Activated CD4-positive, alpha-beta T cell treated with anti-CD3 and anti-CD28 coated beads for 4 hours (primary cell): ENCODE measurements at places on chromosomes 12 and 14.

DNA sequence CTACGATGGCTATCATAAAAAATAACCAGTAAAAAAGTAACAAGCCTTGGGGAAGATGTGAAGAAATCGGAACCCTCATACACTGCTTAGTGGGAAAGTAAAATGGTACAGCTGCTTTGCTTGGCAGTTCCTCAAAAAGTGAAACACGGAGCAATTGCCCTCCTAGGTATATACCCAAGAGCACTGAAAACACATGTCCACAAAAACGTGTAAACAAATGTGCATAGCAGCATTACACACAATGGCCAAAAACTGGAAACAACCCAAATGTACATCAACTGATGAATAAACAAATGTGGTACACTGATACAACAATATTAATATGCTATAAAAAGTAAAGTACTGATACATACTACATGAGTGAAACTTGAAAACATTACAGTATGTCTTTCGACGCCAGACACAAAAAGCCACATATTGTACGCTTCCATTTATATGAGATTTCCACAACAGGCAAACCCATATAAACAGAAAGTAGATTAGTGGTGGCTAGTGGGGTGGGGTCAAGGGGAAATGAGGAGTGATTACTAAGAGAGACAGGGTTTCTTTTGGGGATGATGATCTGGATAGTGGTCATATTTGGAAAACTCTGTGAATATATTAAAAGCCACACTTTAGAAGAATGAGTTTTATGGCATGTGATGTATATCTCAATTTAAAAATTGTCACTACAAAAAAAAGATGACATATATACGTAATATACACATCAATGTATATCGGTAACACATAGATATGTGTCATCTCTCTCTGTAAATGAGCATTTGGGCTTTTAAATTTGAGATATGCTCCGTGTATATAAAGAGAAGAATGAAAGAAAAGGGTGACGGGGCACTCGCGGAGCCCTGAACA is 996 bp downstream of the SLC41A2 start:
- no peak for DNase-seq

GRCh38 chr14:61308198-61308597 is 13.2 kb upstream of the PRKCH start:
- DNase-seq, result no peak

GRCh38 chr12:58225203-58225877 is 284.0 kb downstream of the ATP23 start:
- no peak for DNase-seq

DNA sequence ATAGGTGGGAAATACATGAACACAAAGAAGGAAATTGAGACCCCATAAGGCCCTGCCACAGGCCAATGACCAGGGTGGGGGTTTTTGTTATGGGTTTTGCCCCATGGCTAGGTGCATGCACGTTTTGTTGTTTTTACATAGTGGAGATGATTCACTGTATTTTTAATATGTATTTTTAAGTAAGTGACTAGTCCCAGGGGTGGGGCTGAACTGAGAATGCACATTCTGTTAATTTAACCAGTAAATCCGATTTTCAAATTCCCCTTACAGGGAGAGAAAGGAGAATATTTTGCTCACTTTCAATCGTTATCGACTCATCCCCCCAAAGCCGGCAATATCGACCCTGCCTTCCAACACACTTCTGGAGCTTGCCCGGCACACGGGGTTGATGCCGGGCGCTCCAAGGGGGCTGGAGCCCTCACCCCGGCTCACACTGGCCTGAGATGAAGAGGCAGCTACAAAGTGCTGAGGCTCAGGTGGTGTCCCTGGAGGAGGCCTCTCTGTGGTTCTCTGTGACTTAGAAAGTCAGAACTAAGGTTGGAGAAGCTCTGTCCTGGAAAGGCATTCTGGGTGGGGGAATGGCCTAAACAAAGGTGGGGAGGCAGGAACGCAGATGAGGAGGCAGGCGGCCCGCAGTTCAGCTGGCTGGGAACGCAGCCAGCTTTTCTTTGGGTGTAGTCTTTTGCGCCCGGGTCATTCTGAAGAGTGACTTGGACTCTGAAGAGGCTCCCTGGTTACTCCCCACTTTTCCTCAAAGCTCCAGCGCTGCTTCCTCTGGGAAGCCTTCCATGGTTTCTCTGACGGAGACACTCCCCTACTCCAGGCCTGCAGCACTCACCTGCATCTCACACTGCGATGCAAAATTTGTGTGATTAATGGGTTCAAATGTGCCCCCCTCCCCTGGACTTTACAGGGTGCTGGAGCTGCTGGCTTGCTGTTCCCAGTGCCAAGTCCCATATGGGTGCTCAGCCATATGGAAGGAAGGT is 50.7 kb upstream of the DLK1 start:
- DNase-seq, result no peak

- DNase-seq, result no peak
Measured at GRCh38 chr12:92468358-92469020, 234.3 kb upstream of the PLEKHG7 start.

DNA sequence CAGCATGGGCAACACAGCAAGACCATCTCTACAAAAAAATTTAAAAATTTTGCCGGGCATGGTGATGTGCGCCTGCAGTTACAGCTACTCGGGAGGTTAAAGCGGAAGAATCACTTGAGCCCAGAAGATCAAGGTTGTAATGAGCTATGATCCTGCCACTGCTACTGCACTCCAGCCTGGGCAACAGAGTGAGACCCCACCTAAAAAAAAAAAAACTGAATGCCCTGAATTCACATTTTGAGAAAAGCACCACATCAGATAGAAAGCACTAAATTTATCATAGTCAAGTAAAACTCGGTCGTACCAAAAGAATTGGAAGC is 24.1 kb upstream of the AP4S1 start:
- DNase-seq, result no peak

DNA sequence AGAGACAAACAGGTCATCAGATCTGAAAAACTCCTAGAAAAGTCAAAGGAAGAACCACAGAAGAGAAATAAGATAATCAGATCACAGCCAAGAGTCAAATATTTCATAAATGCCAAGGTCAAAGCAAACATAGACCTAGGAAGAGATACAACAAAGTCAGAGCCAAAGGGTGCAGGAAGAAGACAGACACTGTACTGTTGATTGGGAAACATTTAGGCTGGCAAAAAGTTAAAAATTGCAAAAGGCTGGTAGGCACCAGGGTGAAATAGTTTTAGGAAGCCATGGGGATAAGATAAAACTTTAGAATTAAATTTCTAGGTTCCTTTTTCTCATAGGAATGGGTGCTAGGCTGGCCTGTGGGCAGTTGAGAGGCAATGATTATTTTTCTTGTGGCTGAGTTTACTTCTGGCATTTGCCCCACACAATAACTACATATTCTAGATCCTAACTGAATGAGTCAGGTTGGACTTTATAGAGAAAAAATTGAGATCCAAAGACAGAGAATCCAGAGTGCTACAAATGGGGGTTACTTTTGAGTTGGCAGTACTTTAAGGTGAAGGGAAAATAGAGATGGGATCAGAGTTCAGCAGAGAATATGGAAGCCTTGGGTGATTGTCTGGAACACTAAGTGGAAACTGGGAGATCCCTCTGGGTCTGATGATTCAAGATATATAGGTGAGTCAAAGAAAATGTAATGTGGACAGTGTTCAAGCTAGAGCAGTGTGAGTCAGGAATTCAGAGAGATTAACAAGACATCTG is 215.5 kb downstream of the C12orf50 start:
- DNase-seq, result no peak

DNA sequence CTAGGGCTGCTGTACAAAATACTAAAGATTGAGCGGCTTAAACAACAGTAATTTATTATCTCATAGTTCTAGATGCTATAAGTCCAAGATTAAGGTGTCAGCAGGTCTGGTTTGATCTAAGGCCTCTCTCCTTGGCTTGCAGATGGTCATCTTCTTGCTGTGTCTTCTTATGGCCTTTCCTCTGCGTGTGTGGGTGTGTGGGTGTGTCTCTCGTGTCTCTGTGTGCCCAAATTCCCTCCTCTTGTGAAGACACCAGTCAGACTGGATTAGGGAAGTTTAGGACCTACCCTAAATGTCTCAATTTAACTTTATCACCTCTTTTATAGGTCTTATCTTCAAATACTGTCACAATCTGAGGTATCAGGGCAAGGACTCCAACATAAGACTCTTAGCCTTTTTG is 28.3 kb downstream of the DDHD1 start:
- DNase-seq, result no peak

DNA sequence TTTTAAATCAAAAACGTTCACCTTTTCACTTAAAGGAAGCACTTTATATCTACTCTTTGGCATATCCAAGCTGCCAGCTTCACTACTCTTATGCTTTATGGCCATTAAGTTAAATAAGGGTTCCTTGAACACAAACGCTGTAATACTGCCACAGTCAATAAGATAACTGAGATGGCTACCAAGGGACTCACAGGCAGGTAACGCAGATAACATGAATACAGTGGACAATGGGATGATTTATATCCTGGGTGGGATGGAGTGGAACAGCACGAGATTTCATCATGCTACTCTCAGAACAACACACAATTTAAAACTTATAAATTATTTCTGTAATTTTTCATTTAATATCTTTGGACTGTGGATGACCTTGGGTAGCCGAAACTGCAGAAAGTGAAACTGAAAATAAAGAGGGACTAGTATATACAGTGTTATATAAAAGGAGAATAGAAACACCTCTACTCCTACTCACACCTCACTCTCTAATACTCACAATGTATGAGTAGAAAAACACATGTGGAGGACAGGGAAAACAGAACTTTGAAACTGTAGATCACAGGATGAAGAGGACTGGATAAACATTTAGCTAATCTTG is 367.3 kb downstream of the C12orf50 start:
- no peak for DNase-seq

DNA sequence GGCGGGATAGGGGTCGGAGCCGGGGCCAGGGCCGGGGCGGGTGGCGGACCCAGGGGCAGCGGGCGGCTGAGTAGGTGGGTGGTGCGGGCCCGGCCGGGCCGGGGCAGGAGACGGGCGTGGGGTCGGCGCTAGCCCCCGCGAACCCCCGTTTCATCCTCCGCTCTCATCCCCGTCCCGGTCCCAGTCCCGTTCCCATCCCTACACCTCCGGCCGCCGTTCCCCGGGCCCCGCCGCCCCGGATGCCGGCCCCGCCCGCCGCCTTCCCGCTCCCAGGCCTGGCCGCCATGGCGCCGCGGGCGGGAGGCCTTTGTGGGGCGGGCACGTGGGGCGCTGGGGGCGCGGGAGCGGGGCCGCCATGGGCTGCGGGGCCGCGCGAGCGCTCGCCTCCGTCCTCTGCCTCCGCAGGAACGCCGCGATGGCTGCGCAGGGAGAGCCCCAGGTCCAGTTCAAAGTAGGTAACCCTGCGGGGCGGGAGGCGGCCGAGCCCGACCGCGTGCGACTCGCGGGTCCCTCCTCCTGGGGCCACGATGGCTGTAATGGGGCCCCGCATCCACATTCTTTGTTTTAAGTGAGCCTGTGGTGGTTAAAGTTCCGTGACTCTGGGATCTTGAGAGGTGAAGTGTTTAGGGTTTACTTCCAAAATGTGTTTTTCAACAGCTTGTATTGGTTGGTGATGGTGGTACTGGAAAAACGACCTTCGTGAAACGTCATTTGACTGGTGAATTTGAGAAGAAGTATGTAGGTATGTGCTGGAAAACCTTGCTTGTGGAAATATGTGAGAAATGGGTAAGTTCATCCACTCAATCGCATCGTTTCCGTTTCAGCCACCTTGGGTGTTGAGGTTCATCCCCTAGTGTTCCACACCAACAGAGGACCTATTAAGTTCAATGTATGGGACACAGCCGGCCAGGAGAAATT is 572 bp downstream of the RAN start:
- DNase-seq, result peak; percentile 41

- DNase-seq, result no peak
Measured at GRCh38 chr14:101773378-101773777, 11.9 kb downstream of the PPP2R5C start.

- no peak for DNase-seq
Measured at GRCh38 chr12:104701756-104702155, 245.0 kb downstream of the CHST11 start.

GRCh38 chr14:31582286-31582691 is 21.1 kb downstream of the NUBPL start:
- DNase-seq, result no peak

GRCh38 chr12:23824358-23824757 is 125.1 kb downstream of the SOX5 start:
- DNase-seq, result no peak

- no peak for DNase-seq
Measured at GRCh38 chr14:63933110-63933509, 80.3 kb downstream of the SYNE2 start.

DNA sequence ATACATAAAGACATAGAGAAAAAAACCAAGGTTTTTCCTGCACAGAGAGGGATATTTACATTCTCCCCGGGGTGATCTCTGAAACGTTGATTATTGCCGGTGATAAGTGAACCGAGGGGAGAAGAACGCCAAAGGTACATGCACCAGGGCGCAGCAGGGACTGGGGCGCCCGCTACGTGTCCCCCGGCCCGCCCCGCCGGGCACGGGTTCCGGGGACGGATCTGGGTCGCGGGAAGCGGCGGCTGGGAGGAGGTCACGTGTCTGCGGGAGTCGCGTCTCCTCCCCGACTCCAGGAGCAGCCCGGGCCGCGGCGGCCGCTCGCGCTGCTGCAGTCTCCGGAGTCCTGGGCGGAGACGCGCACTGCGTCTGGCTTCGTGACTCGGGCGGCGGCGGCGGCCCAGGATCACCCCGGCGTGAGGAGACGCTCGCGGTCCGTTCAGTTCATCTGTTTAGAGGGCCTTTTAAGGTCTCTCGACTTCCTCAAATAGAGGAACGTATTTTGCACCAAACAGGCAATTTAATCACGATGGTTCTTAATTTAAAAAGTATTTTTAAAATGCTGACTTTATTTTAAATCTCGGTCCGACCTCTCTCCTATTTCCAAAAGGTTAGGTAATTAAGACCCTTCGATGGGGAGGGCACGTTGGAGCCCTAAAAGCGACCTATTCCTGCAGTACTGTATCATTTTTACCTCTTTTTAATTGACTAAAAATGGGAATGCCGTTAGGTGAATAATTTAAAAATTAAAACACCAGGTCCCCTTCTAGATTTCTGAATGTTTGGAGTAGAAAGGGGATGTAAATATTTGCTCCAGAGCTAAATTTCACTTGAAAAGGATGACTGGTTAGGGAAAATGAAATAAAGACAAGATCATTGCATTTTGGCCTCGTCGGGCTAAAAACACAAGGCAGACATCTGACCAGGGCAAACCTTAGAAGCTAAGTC is 1.8 kb upstream of the BHLHE41 start:
- no peak for DNase-seq

- DNase-seq, result no peak
Measured at GRCh38 chr14:99561864-99562263, 42.1 kb downstream of the CCDC85C start.

GRCh38 chr12:113005762-113006161 is 27.4 kb downstream of the OAS2 start:
- DNase-seq, result no peak

GRCh38 chr12:8449355-8449859 is 6.4 kb upstream of the CLEC6A start:
- DNase-seq, result no peak
